Non-pigmented ciliary epithelial cell (primary cell): ENCODE measurements at places on chromosomes 7 and 10.

- DNase-seq, result no peak
Observed at GRCh38 chr10:62769574-62770242, 34.8 kb upstream of the ADO start.

DNA sequence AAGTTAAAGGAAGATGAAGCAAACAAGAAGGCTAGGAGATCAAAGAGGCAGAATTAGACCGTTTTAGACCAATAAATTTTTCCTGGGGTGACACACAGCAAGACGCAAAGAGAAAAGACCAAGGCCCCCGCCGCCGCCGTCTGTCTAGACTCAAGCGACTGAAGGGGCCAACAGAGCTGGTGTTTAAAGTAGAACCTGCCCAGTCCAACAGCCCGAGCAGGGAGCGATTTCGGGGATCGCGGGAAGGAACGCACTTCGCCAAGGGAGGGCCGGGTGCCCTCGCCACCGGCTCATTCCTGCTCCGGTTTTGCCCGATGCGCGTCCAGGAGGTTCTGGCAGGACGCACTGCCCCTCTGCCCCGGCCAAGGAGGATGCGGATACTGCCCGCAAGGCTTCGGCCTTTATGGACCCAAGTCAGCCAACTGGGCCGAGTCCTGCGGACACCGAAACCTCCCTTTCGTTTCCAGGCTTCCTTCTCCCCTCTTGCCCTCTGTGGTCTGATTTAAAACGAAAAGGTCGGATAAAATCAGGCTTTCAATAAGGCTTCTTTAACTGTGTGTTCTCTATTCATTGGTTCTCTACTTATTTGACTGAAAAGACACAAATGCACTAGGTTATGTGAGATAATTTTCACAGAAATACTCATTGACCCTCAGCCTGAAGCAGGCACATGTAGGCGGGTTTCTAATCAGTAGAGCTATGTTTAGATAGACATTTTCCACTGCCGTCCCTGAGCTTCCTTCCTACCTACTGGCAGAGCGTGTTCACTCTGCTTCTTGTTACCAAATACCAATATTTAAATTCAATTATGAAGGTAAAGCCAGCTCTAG is 2.2 kb upstream of the HOXA7 start:
- DNase-seq, result no peak

GRCh38 chr7:69878591-69878990 is 280.3 kb downstream of the AUTS2 start:
- DNase-seq, result no peak

GRCh38 chr10:30820261-30820991 is 190.9 kb upstream of the LYZL2 start:
- DNase-seq, result peak; percentile 67

GRCh38 chr7:30745261-30745941 is 6.5 kb upstream of the INMT start:
- no peak for DNase-seq

DNA sequence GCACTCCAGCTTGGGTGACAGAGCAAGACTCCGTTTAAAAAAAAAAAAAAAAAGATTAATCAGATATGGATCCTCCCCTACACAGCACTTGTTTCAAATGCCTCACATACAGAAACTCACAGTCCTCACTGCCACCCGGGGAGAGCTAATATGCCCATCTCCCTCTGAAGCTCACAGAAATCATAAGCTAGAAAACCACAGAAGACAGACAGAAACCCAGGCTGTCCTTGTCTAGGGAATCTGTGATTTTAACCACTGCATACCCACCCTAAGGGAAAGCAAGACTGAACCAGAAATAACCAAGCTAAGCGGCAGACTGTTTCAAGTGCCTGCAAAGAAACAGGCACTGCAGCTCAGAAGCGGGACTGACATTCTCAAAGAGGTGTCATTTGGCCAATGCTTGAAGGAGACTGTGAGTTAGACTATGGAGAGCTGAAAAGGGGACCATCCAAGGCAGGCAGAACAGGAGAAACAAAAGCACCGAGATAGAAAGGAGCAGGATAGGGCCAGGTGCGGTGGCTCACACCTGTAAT is 37.6 kb downstream of the SLC37A3 start:
- no peak for DNase-seq

DNA sequence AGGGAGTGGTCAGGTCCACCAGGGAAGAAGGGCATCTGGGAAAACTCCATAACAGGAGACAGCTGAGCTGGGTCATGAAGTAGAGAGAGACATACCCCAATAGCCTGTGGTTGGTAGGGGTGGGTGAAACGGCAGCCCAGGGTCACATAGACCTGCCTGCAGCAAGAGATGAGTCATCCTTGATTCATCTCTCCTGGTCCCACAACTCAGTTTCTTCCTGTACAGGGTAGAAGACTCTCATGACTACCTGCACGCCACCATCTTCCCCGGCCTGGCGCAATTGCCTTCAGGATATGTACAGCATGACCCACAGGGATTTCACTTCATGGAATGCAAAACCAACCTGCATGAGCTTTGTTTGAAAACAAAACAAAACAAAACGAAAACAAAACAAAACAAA is 45.1 kb upstream of the ADAM12 start:
- no peak for DNase-seq

GRCh38 chr10:124035928-124036558 is 57.4 kb downstream of the CHST15 start:
- DNase-seq, result no peak

DNA sequence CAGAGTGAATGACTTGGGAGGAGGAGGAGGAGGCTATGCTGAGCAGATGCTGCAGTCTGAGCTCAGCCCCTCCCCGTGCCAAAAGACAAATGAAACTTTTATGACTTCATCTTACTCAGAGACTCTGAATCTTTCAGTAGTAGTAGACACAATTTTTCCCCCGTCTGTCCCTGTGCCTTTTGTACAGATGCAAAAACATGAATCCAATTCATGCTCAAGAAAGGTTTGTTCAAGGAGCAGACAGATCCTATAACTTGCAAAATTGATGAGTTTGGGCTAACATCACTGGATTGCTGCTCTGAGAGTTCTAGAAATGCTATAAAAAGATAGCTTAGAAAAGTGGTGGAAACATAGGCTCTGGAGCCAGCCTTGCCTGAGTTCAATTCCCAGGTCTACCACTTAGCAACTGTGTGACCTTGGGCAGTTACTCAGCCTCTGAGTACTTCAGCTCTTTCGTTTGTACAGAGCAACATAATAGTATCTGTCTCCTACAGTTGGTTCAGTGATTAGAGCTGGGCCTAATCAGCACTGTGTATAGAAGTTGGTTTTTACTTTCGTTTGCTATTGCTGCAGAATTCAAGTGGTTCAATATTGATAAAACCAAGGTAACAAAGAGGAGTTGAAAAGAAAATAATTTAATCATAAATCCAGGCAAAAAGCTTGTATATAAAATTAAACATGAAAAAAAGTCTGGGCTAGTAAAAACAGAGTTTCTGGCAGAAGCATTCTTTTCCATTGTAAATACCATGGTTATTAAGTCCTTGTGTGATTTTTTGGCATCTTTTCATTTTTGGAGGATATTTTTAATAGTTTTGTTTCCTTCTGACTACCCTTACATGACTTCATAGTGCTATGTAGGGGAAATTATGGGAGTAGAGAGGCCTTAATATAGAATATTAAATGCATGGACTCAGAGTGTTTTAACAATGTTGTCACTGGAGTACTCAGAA is 174.2 kb upstream of the ZNF32 start:
- DNase-seq, result no peak

DNA sequence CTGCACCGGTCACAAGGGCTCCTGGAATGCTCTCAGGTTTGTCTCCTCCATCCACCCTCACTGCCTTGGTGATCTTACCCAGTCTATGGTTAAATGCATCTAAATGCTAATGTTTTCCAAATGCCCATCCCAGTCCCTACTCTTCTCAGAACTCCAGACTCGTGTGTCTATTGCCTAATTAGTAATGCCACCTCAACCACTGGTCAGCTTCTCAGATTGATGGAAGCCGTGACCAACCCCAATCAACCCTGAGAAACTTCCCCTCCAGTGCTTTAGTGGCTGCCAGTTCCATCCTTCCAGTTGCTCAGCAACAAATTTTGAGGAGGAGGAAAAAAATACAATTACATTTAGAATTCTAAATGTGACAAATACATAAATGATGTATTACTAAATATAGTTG is 18.6 kb downstream of the NUDCD3 start:
- no peak for DNase-seq

- no peak for DNase-seq
Observed at GRCh38 chr10:6048281-6049030, 13.7 kb downstream of the IL2RA start.

DNA sequence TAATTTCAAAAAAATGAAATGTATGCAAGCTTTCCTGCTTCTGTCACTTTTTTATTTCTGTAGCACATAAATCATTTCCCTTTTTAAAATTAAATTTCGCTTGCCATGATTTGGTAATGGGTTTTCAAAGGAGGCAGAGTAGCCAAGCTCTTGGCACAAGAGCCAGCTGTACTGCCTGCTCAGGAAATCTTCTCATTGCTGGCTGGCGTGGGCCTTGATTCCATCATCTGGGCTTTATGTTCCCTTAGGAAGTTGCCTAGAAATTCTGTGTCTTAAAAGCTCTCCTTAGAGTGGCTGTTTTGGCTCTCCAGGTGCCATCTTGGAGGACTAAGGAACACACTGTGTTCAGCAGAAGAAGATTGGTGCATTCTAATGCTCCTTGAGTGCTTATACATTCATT is 107.4 kb downstream of the ARID5B start:
- DNase-seq, result no peak

- DNase-seq, result no peak
Observed at GRCh38 chr10:72336259-72337038, 18.3 kb downstream of the DNAJB12 start.

- DNase-seq, result no peak
Observed at GRCh38 chr7:151410405-151411390, 860 bp upstream of the WDR86 start.

DNA sequence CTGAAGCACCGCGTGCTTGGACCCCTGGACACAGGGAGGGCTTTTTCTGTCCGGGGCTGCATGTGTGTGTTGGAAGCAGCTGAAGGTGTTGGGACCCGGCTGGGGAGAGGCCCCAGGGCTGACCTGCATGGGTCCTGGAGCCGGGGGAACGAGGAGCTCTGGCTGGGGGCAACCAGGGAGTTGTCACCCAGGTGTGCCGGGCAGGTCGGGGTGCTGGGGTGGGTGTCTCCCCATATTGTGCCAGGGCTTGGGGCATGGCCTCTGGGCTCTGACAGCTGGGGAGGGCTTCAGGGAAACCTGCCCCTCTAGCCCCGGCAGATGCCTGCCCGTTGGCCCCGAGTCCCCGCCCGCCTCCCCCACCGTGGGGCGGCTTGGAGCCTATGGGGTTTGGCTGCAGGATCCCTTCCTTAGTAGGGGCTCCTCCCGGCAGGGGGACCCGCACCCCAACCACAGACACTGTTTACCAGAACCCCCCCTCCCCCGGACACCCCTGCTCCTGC is 42.3 kb downstream of the UNCX start:
- DNase-seq, result no peak

DNA sequence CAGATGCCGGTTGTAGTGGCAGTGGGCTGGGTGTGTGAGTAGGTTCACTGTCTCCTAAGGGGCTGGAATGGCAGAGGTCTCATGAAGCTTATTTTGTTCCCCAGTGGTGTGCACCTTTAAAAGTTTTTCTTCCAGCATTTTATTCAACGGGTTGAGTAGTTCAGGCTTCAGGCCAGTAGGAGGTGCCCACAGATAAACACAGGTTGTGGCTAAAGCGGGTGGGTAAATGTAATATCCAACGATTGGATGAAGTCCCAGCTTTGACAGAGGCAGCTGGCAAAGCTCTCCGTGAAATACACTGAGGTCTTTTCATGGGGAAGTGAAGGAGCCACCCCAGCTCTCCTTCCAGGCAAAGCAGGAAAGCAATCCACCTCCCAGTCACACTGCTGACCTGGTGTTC is 339.8 kb upstream of the LRRTM3 start:
- DNase-seq, result no peak

DNA sequence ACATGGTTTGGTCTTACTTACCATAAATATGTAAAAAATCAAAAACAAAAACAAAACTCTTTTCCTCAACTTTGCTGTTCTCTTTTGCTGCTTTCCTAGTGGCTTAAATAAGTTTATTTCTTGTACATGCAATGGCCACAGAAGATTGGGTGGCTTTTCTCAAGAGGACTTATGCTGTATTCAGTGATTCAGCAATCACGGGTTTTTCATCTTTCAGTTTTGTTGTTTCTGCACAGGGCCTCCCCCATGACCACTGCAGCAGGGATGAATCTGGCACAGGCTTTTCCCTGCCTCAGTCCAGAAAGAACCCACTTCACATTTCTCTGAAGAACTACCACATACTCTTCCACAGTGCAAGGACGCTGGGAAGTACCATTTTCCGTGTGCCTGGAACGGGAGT is 355.0 kb downstream of the RNLS start:
- DNase-seq, result no peak

DNA sequence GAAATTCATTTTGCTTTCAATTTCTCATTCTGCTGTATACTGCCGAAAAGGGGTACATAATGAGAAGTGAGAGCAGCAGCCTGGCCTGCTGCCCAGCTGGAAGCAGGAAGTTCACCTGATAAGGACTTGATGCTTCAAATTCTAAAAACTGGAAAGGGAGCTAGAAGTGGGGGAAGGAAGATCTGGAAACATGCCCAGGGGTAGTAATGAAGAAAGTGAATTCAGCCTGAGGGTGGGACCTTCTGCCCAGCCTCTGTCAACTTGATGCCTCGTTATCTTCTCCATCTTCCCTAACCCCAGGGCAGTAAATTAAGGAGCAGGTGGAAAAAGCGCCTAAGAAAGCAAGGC is 69.4 kb downstream of the ARMH3 start:
- DNase-seq, result no peak

DNA sequence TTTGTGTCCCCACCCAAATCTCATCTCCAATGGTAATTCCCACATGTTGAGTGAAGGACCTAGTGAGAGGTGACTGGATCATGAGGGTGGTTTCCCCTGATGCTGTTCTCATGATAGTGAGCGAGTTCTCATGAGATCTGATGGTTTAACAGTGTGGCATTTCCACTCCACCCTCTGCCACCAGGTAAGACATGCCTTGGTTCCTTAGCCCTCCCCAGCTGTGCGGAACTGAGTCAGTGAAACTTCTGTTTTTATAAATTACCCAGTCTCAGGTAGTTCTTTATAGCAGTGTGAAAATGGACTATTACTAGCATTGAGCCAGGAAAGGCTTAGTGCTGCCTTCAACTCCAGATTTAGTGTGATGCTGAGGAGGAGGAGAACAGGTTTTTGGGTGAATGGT is 222.2 kb downstream of the ADRA2A start:
- no peak for DNase-seq

DNA sequence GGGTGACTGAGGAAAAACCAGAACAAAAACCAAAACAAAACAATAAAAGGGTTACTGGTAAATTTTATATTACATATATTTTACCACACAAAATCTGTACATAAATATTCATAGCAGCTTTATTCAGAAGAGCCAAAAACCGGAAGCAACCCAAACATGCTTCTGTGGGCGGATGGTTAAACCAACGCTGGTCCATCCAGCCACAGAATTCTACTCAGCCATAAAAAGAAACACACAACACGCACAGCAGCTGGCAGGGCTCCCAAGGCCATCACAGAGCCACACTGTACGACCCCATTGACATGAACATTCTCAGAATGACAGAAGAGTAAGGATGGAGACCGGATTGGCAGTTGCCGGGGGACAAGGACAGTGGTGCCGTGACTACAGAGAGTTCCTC is 83.6 kb downstream of the PROSER2 start:
- DNase-seq, result no peak

GRCh38 chr10:30435073-30435422 is 1.1 kb downstream of the MAP3K8 start:
- no peak for DNase-seq
